Fibroblast of pulmonary artery (primary cell): ENCODE measurements at places on chromosomes 2 and 18.

DNA sequence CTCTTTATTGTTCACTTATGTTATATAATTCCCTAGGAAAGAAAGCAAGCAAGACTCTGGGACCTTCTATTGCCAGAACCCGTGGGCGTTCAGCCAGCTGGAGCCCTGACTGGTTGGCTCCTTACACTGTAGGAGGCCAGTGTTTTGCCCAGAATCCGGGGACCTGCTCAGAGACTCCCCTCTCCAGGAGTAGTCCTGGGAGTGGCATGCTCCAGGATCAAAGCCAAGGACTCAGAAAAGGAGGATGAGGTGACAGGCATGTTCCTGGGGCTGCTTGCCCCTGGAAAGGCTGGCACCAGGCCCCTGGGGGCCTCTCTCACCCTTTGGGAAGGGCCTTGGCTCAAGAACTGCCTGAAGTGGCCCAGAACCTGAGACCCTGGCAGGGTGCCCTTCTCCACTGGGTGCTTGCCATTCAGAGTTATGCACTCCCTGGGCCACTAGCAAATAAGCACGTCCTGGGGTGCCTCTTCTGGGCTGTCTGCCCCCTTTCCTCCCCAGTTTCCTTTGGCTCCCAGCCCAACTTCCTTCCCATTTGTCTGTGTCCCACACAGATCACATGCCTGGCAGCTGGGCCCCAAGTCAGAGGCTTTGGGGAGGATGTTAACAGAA lies 19.6 kb upstream of the KIF3C start:
- DNase-seq = peak; percentile 71

DNA sequence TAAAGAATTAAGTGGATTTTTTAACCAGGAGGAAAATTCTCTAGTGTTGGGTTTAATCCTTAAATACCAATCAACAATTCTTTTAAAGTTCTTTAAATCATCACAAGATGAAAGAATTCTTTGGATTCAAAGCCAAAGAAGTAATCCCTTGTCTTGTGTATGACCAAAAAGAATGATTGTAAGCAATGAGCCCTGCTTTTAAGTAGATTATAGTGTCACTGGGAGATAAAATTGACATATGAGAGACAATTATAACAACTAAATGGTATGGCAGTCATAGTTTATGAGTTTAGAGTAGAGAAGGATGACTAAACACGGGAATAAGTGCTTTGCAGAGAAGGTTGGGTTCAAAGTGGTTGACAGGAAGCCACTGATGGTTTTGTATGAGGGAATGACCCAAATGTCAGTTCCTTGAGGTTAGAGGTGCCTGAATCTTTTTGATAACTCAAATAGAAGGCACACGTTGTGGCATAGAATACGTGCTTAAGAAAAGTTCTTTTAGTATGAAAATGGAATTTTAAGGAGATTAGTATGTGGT lies 199.6 kb upstream of the TCF4 start:
- DNase-seq = no peak

DNA sequence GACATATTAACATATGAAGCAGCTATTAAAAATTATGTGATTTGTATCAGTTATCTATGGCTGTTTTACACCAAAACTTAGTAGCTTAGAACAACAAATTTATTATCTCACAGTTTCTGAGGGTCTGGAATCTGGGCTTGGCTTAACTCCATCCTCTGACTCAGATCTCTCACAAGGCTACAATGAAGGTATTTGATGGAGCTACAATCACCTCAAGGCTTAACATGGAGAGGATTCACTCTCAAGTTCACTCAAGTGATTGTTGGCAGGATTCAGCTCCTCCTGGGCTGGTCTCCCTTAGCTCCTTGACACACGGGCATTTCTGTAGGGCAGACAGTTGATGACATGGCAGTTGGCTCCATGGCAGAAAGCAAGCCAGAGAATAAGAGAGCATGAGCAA lies 133.0 kb upstream of the SLC14A2 start:
- DNase-seq = peak; percentile 3

GRCh38 chr18:77077941-77078689 lies 54.5 kb downstream of the MBP start:
- no peak for DNase-seq

DNA sequence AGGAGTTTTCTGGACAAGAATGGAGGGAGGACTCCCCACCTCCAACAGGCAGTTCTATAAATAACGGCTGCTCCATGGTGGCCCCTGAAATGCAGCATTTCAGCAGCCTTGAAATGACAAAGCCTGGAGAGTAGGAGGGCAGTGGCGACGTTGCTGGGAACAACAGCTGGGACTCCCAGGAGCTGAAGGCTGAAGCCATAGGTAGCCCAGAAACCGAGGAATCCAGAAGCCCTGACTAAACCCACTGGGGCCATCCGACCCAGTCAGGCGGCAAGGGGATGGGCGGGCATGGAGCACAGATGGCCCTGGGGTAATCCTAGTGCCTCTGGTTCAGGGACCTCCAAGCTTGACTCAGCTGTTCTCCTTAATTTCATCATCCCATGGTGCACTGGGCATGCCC lies 9.0 kb downstream of the PRKAG3 start:
- DNase-seq = no peak

- peak; percentile 67 for DNase-seq
Measured at GRCh38 chr18:9516437-9517064, 41.2 kb downstream of the RALBP1 start.

GRCh38 chr2:141889788-141890187 lies 241.0 kb downstream of the LRP1B start:
- DNase-seq = no peak

DNA sequence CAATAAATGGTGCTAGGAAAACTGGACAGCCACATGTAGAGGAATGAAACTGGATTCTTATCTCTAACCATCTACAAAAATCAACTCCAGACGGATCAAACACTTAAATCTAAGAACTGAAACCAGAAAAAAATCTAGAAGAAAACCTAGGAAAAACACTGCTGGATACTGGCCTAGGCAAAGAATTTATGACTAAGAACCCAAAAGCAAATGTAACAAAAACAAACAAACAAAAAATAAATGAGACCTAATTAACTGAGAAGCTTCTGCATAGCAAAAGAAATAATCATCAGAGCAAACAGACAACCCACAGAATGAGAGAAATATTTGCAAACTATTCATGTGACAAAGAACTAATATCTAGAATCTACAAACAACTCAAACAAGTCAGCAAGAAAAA lies 314.0 kb upstream of the REV1 start:
- no peak for DNase-seq

GRCh38 chr2:60091894-60092293 lies 461.6 kb downstream of the BCL11A start:
- DNase-seq = no peak

DNA sequence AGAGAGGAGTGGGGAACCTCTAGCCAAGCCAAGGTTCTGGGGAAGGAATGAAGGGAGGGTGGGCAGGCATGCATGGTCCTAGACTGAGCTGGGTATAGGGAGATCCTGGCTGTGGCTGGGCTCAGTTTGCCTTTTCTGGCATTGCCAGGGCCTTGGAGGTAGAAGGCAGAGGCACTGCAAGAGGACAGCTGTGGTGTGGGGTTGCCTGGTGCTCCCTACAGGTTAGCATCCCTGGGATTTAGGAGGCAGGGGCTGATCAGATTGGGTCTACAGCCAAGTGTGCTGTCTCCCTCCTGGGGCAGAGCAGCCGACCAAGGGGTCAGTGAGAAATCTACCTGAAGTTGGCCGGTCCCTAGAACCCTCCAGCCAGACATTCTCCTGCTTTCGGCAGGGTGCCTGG lies 15.9 kb downstream of the ABCG8 start:
- DNase-seq = no peak

DNA sequence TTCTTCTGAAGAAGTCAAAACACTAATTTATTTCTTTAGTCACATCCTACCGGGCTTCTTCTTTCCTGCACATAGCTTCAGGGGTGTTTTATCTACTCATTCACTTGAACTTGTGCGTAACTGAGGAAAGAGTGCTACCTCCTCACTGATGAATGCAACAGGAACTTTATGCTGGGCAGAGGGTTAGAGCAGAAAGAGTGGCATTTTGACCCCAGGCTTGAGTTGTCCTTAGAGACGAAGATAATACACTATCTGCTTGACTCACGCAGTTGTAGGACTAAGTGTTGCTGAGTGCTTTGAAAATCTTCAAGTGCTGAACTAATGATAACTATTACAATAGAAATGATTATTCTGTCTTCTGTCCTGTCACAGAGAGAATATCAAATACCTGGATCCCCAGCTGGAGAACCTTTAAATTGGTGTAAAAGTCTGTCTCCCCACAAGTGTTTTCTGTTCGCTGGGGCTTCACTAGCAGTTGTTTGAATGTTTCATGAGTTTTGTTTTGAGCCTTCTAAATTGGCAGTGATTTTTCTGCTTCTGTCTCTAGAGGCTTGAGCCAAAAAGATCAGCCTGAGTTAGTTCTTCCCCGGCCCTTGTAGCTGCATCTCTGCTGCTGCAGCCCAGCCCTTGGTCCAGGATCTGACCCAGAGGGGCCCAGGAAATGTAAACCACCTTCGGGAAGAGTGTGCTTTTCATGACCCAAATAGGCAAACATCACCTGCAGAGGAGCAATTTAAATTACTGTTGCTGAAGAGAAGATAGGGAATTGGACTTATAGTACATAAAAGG lies 86.3 kb upstream of the LGALSL start:
- no peak for DNase-seq

GRCh38 chr2:179104736-179105135 lies 54.8 kb upstream of the CCDC141 start:
- DNase-seq = peak; percentile 44

DNA sequence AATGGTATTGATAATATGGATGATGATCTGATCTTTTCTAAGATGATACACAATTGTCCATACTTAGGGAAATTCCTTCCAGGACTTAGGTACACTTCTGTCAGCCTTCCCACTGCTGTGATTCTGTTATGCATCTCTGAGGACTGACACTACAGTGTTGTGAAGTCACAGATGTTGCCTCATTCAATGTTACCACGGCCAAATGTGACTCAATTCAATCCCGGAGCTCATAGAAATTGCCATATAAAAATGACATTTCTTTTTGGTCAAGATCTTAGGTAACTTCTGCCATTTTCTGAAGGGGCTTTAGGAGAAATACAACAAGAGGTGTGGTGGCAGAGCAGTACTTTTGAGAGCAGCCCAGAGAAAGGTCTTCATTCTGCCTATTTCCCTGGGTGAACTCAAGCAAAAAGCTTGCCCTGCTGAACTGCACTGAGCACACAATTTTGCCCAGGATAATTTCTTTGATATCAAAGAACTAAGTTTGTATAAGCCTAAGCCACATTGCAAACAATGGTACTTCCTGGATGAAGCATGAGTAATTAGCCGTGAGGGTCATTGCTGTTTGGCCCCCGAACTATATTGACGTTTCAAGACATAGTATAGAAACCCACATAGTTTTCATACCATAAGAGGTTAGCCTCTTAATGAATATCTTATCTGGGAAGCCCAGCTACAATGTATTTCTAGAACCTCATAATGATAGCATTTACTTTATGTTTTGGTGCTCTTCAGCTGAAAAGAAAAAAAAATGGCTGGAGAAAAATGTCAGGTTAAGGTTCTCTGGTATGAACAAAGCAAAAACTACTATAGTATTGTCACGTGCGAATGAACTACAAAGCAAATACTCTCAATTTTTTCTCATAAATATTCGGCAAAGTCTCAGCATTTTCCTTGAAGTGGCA lies 437.4 kb downstream of the MEIS1 start:
- peak; percentile 61 for DNase-seq

DNA sequence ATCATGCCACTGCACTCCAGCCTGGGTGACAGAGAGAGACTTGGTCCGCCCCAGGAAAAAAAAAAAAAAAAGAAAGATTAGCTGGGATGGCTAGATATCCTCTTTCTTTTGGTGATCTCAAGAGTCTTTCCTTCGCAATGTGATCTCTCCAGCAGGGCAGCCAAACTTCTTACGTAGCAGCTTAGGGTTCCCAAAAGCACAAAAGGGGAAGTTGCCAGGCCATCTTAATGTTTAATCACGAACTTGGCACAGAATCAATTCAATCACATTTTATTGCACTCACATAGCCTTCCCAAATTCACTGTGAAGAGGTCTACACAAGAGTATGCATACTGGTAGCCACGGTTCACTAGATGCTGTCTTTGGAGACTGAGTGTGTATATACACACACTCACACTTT lies 53.1 kb downstream of the VIL1 start:
- DNase-seq = no peak

DNA sequence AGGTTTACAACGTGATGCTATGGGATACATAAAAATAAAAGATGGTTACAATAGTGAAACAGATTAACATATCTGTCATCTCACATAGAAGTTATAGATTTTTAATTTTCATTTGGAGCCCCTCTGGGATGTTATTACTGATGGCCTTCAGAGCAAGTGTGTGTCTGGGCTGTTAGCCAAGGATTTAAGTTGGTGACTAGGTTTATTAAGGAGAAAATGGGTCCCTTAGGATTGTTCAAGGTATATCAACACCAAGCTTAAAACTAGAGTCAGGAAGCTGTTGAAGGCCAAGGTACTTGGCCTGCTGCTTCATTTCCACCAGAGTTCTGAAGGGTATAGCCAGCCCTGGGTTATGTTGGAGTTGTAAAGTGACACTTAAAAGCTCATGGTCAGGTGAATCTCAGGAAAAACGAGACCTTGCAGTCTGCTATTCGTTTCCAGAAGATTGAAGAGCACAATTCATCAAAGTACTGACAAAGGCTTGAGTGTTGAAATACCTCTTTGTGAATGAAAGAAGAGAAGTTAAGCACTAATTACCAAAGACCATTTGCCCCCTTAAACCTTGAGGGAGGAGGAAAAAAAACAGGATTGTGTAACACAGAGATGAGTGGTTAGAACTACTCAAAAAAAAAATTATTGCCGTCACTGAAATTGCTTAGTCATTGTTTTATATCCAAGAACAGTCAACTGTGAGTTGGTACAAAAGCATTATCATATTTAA lies 48.4 kb downstream of the MAP2 start:
- peak; percentile 91 for DNase-seq

DNA sequence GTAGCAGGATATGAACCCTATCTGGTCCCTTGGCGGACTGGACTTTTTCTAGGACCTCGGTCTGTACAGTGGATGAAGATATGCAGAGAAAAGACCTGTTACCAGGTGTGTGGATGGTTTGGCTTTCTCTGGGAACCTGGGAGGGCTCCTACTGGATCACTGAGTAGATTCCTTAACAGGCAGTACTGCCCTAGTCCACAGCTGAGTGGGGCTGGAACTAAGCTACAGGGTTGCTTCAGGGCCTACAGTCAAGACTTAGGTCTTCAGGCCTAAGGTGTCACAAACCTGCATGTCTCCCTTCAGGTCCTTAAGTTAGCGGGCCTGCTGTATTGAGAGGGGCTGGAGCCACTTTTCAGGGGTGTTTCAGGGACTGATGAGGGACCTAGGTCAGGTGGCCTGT lies 42.9 kb downstream of the ORC4 start:
- DNase-seq = no peak

GRCh38 chr2:44930274-44931197 lies 11.0 kb upstream of the SIX3 start:
- no peak for DNase-seq

GRCh38 chr2:38029512-38029911 lies 46.4 kb downstream of the CYP1B1 start:
- DNase-seq = no peak

- no peak for DNase-seq
Measured at GRCh38 chr2:11865378-11865777, 118.9 kb downstream of the LPIN1 start.

GRCh38 chr18:79434607-79435401 lies 39.1 kb downstream of the NFATC1 start:
- no peak for DNase-seq

GRCh38 chr2:8346208-8346607 lies 335.6 kb upstream of the ID2 start:
- DNase-seq = no peak

GRCh38 chr2:96584017-96584416 lies 47.5 kb downstream of the ARID5A start:
- peak; percentile 66 for DNase-seq

GRCh38 chr2:23273786-23274185 lies 111.2 kb upstream of the KLHL29 start:
- no peak for DNase-seq

- no peak for DNase-seq
Measured at GRCh38 chr2:62176801-62177200, 19.1 kb upstream of the B3GNT2 start.
